Caki2 (cell line): ENCODE measurements at places on chromosomes 11 and 22. TPM values are rescaled to one million over a fixed set of nuclear protein-coding genes. Genes with fewer than 3 reads are reported as not detected.

The KCNQ1OT1 gene
- total RNA-seq: under 0.01 TPM in 1 of 2 replicates, not detected in the other

The C11orf52 gene
- 1.7 TPM in 1 of 2 replicates, not detected in the other for total RNA-seq

The XKR3 gene
- not detected in 2 replicates for total RNA-seq

The NLRP6 gene
- not detected in 2 replicates for total RNA-seq

The KCNK7 gene
- total RNA-seq: not detected in 2 replicates

The TBCEL gene
- 18.3 and 18.9 TPM in 2 replicates for total RNA-seq

The C11orf87 gene
- not detected in 2 replicates for total RNA-seq

The CRYAB gene
- total RNA-seq: 0.78 and 2.4 TPM in 2 replicates

The ADM2 gene
- total RNA-seq: 4.6 and 5.0 TPM in 2 replicates

The MUC5B gene
- 0.03 TPM in 1 of 2 replicates, not detected in the other for total RNA-seq

The KCNJ1 gene
- total RNA-seq: 0.10 TPM in 1 of 2 replicates, not detected in the other

The SMC1B gene
- 0.27 and 2.5 TPM in 2 replicates for total RNA-seq

The FGF3 gene
- not detected in 2 replicates for total RNA-seq

The TRPM5 gene
- not detected in 2 replicates for total RNA-seq

The TBC1D22A gene
- total RNA-seq: 15.0 and 29.6 TPM in 2 replicates

The MPZL2 gene
- not detected in 2 replicates for total RNA-seq

The TRIM48 gene
- not detected in 2 replicates for total RNA-seq

The SYNGR1 gene
- total RNA-seq: 33.7 and 47.8 TPM in 2 replicates

The TNKS1BP1 gene
- 56.6 and 70.7 TPM in 2 replicates for total RNA-seq

The NCAM1 gene
- 1.4 and 7.5 TPM in 2 replicates for total RNA-seq

The OR2AG1 gene
- total RNA-seq: not detected in 2 replicates

The SRPRA gene
- 51.0 and 57.5 TPM in 2 replicates for total RNA-seq

The SLC7A4 gene
- not detected in 2 replicates for total RNA-seq

The ASPHD2 gene
- 2.3 and 3.1 TPM in 2 replicates for total RNA-seq

The GLYAT gene
- total RNA-seq: not detected in 2 replicates

The PHOX2A gene
- not detected in 2 replicates for total RNA-seq

The SMCO4 gene
- 72.1 and 76.2 TPM in 2 replicates for total RNA-seq

The CCND1 gene
- 122 and 137 TPM in 2 replicates for total RNA-seq

The B3GAT1 gene
- total RNA-seq: not detected in 2 replicates

The AKIP1 gene
- 55.4 and 69.0 TPM in 2 replicates for total RNA-seq

The TSGA10IP gene
- not detected in 2 replicates for total RNA-seq

The RAG1 gene
- total RNA-seq: 0.41 TPM in 1 of 2 replicates, not detected in the other

The PARVA gene
- 12.8 and 14.8 TPM in 2 replicates for total RNA-seq

The BEST1 gene
- total RNA-seq: not detected in 2 replicates

The NXF1 gene
- total RNA-seq: 1.5 and 6.3 TPM in 2 replicates

The CHID1 gene
- total RNA-seq: 146 and 165 TPM in 2 replicates

The ZBTB16 gene
- total RNA-seq: not detected in 2 replicates
